ENCODE measurements at places on chromosomes 2 and 18.

GRCh38 chr2:86420913-86421312 lies 20.3 kb upstream of the KDM3A start:
- DNase-seq, result no peak

GRCh38 chr2:105912081-105912480 lies 167.4 kb downstream of the NCK2 start:
- DNase-seq, result no peak

GRCh38 chr18:70256994-70257393 lies 31.9 kb upstream of the SOCS6 start:
- no peak for DNase-seq

- no peak for DNase-seq
Measured at GRCh38 chr2:237549216-237549615, 17.2 kb upstream of the PRLH start.

DNA sequence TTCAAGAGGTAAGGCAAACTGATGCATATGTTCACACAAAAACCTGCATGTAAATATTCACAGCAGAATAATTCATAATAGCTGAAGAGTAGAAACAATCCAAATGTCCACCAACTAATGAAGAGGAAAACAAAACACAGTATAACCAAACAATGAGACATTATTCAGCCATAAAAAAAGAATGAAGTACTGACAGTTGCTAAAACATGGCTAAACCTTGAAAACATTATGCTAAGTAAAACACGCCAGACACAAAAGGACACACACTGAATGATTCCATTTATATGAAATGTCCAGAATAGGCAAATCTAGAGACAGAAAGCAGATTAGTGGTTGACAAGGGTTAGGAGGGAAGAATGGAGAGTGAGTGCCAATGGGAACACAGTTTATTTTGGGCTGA lies 86.9 kb downstream of the SESTD1 start:
- DNase-seq, result no peak
